ENCODE measurements at places on chromosomes 6 and 20.

GRCh38 chr6:30844118-30844535 lies 40.2 kb upstream of the DDR1 start:
- DNase-seq = no peak

DNA sequence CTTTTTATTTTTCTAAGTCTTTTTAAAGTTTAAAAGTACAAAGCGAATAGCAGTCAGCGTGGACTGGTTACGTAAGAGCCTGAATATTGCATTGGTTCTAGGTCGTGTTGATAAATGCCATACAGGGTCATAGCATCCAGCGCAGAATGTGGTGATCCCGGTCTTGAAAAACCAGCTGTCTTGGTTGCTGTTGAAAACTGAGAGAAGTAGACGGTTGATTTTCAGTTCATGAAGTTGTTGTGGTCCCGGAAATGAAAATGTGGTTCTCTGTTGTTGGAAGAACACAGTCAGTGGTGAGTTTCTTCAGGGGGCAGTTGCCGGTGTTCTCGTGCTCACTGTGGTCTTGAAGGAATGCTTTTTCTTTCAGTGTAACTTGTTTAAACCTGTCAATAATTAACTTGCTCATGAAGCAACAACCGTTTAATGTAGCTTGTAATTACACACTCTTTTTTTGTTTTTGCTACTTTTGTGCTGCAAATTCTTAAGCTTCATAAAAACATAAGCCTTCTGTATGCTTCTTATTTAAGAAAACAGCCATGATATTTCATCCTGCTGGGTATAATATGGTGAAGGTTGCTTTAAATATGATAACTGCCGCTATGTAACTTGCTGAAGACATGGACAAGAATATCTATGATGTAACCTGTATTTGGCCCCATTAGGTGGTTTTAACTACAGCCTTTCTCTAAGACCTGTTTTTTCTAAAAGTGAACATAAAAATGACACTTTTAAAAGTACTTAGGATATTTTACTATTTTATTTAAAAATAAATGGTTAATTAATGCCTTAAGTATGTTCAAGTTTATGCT lies 64.8 kb upstream of the KIF25 start:
- no peak for DNase-seq

DNA sequence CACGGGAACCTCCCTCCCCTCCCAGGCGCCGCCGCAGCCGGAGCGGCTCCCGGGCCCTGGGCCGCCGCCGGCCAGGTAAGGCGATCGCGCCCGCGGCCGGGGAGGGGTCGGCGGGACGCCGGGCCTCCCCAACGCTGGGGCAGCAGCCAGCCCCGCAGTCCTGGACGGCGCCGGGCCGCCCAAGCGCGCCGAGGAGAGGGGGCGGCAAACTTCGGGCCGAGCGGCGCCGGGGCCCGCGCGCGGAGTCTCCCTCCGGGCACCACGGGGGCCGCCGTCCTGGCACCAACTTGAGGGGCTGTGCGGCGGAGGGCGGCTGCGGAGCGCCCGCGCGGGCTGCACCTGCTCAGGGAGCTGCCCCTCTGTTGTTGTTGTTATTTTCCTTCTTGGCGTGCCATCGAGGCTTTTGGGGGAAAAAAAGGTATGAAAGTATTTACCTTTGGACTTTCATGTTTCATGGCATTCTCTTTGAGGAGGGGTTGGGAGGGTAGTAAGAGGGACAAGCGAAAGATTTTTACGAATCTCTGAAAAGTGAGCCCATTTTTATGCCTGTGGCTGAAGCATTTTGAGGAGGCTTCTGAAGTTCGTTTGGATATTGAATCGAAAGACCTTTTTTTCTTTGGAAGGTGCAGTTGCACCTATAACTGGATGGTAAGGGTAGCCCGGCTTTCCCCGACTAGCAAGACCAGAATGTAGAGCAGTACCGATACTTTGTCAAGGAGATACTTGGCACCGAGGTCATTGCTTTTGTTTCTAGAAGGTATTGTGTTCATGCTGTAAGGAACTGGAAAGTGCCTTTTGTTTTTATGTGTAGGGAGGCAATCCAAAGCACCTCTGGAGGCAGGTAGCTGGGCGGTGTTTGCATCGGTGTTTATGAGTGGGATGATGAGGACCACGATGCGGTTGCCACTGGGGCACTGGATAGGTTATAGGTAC lies at the start of gene RNF182:
RNF182 (plus strand) TSS at position 4 of the 933 bp plus-strand sequence. CDS start 52,168 bp downstream, outside the sequence.
- DNase-seq = peak; percentile 68

GRCh38 chr6:109239651-109240321 lies 142.5 kb downstream of the CD164 start:
- DNase-seq = no peak

DNA sequence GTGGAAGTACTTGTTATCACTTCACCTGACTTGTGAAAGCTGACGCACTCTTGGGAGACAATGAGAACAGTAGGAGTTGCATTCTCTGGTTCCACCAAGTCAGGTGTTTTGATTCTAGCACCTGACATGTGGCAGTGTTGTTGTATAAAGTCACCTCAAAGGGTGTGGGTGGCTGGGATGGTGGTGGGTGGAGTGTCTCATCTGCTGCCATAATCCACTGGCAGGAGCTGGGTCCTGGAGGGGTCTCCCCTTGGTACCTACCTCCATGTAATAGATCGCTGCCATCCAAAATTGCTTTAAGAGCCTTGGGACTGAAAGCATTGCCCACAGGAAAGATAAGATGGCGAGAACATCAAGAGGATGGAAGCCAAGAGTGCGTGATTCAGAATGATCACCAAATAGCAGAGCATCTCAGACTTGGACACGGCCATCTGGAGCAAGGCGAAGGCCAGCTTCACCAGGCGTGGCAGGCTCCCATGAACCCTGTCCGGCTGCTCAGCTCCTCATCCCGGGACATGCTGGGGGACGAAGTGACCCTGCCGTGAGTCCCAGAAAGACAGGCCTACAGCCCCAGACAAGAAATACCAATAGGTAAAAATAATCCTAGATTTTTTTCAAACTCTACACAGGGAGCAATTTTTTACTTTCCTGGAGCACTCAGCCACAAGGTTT lies 56.6 kb downstream of the NPEPL1 start:
- DNase-seq = no peak

- DNase-seq = no peak
Measured at GRCh38 chr6:10733863-10734262, 11.0 kb downstream of the TMEM14C start.

- no peak for DNase-seq
Measured at GRCh38 chr6:138857775-138858174, 61.9 kb downstream of the ECT2L start.

DNA sequence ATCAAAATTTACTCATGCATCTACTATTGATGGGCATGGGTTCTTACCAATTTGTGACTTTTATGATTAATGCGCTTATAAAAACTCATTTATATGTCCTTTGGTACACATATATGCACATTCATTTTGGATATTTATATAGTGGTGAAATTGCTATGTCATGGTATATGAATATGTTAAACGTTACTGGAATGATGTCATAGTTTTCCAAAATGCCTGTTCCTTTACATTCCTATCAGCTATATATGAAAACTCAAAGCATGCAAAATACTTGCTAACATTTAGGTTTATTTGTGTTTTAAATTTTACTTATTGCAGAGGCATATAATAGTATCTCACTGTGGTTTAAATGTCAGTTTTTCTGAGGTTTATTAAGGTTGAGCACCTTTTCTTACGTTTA lies 1403.1 kb downstream of the HACE1 start:
- no peak for DNase-seq

Data from GM19239 (cell line).